Effector CD8-positive, alpha-beta T cell (primary cell): ENCODE measurements at places on chromosomes 11 and 22.

GRCh38 chr11:13207665-13208594 lies 69.7 kb upstream of the BMAL1 start:
- no peak for DNase-seq

- DNase-seq = no peak
Measured at GRCh38 chr11:62921573-62922188, 518 bp upstream of the CHRM1 start.

GRCh38 chr11:94120946-94121345 lies 7.7 kb upstream of the PANX1 start:
- no peak for DNase-seq

DNA sequence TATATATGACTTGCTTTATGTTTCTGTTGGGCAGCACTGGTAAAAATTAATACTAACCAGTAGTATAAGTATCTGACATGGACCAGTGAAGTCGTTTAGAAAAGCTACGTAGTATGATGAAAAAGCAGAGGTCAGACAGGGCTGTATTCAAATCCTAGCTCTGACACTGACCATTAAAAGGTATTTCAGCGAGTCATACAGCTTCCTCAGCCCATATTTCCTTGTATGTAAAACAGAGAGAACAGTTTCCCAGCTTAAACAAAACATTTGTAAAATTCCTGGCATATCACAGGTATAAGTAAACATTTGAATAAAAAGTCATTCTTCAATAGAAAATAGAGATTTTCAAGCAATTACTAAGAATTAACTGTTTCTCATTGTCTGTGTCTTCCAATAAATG lies 4.2 kb downstream of the NOX4 start:
- DNase-seq = no peak

- no peak for DNase-seq
Measured at GRCh38 chr11:76388408-76388807, 7.3 kb downstream of the GVQW3 start.

DNA sequence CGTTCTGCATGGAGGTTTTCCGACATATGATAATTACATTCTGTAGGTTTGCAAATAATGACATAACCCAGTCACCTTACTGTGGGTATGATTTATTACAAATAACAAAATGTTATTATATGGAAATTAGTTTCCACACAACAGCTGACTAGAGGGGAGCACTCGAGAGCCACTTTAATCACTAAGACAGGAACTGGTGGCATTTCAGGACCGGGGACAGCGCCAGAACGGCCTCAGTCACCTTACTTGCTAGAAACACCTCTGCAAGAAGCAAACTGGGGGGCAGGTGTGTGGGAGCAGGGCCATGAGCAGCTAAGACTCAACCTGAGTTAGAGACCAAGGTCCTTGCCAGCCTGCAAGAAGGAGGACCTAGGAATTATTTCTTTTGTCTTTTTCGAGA lies 199.9 kb downstream of the DSCAML1 start:
- DNase-seq = no peak

DNA sequence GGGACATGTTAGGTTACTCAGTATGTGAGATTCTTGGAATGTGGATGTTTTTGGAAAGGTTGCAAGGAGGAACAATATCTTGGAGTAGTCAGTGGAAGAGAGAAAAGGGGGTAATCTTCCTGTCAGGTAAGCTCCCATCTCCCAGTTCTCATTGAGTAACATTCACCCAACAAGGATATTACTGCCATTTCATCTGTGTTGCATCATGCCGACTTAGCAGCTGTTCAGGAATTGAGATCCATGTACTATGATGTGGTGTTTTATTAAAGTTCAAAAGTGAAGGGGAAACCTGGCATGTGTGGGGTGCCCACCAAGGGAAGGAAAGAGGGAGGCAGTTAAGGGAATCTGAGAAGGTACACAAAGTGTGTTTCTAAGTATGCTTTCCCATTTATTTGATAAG lies 58.4 kb upstream of the RASSF10 start:
- DNase-seq = no peak

GRCh38 chr22:24325105-24325757 lies 54.6 kb downstream of the SPECC1L start:
- DNase-seq = no peak

DNA sequence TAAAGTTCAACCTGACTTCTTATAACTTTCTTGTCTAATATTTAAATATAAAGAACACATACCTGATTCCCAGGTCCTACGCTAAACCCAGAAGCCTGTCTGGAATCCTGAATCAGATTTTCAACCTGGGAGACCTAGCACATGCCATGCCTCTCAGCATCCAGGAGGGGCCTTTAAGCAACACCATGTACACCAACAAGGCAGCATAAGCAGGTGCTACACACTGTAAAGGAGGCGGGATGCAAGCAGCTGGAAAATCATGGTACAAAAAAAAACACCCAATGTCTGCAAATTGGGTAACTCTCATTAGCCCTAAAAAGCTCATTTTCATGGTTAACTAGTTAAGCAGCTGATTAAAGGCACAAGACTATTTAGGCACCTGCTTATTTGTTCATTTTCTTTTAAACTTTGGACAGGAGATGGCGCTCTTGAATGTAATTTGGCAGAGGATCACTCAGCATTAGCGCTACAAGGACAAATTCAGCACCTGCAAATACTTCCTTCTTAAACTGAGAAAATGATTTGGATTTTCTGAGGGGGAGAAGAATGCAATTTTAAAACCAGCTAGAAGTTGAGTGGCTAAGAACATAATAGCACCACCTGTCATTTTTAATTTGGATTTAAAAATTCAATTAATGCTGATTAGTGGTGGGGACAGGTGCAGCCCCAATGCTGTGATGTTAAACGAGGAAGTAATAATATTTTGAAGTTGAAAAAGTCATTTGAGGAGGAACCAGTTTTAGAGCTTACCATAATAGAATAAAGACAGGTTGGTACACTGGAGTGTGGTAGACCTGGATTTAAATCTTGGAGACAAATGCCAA lies 104.0 kb downstream of the FAR1 start:
- DNase-seq = no peak

DNA sequence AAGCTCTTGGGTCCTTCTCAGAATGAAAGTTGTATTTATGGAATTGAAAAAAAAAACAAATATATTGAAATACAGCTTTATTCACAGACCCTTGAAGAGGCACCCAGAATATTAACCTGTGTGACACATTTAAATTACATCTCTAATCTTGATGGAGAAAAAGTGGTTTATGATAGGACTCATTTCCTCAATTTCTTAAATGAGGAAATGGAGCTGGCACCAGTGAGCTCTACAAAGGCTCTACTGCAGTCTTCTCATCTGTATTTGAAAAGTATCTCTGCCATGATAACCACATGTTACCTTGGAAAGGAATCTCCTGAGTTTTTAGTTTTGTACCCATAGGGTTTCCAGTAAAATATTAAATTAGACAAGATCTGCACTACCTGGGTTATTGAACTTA lies 186.5 kb downstream of the HIPK3 start:
- DNase-seq = no peak

GRCh38 chr11:120173807-120174206 lies 35.9 kb upstream of the TRIM29 start:
- no peak for DNase-seq

DNA sequence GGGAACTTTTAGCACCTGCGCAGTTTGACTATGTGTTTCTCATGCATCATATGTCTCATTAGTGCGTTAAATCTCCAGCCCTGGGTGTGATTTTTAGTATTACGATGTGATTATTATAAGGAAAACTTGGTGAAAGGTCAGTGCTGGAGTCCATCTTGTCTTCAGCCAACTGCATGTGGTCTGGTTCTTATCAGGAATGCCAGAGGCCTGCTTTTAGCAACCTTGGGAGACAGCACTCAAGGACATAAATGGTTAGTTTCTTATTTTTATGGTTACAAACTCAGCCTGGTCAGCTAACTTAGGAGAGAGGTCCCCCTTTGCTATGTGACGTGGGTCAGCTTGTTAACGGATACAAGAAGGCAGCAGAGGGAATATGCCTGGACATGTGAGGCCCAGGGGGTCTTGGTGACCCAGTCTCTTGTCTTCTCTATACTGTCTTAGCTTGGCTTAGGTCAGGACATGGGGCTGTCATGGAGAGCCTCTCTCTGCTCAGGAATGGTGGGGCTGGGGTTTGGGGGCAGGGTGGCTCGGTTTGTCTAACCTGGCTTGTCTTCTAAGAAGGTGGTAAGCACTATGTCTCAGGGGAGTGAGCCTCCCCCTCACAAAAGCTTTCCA lies 21.5 kb downstream of the KCTD21 start:
- no peak for DNase-seq

- DNase-seq = no peak
Measured at GRCh38 chr22:24875862-24876506, 70.0 kb downstream of the SGSM1 start.

DNA sequence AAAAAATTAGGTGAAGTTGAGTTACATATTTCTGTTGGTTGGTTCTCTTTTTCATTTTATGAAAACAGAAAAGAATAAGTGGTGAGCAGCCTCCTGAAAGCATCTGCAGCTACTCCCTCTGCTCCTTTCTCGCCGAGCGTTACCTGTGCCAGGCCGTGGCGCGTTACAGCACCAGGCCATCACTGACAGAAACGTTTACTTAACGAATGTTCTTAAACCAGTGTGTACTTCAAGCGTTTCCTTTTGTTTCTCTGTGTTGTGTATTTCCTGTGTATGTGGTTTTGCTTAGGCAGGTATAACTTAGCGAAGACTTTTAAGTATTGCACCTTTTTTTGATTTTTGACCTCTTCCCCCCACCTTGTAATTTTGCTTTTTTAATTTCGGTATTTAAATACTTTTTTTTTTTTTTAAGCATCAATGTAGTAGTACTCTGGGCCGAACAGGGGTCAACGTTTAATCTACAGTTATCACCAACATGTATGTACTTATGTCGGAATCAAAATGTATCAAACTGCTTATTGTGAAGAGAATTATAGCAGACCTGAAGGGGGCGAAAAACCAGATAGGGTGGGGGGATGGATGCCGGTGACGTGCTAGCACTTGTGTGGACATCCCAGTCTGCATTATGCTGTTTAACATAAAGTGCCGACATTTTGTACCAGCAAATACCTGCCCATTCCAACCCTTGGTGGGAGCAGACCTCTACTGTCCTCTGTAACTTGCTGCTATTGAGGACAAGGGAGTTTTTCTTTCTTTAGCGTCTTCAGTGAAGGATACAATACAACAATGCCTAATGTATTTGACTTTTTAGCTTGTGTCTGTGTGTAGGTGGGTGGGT lies 21.6 kb upstream of the ADSL start:
- DNase-seq = no peak

DNA sequence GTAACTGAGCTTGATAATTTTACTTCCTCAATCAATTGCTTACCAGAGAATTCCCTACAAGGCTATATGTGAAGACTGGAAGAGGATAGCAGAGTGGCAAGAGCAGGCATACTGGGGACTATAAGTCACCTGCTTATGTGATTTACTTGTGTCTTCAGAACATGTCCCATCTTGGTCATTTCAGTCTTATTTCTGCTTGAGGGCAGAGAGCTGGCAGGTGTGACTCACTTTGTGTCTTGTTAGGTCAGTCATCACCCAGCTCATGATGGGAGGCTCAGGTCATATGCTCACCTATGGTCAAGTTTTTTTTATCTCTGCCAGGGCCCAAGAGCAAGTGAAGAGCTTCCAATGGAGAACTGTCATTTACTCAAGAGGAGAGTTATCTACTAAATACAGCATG lies 6.2 kb downstream of the SRSF8 start:
- no peak for DNase-seq

DNA sequence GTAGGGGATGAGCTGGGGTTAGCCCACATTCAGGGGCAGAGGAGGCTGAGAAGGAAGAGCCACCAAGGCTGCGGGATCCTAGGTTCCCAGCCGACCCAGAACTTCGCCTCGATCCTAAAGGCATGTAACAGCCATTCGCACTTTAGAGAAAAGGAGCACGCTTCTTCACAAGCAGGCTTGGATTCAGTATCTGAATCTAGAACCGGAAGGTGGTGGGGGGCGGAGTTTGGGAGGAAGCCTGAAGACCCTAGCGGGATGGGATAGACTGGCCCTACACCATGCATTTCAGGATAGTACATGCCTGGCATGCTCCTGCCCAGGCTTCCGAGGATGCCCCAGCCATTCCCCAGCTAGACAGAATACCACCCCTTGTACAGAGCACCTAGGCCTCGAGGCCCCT lies 4.4 kb downstream of the SCARF2 start:
- DNase-seq = no peak

- DNase-seq = no peak
Measured at GRCh38 chr11:108125096-108125495, 3.7 kb downstream of the ACAT1 start.

- DNase-seq = no peak
Measured at GRCh38 chr11:128271401-128271800, 316.0 kb downstream of the ETS1 start.

DNA sequence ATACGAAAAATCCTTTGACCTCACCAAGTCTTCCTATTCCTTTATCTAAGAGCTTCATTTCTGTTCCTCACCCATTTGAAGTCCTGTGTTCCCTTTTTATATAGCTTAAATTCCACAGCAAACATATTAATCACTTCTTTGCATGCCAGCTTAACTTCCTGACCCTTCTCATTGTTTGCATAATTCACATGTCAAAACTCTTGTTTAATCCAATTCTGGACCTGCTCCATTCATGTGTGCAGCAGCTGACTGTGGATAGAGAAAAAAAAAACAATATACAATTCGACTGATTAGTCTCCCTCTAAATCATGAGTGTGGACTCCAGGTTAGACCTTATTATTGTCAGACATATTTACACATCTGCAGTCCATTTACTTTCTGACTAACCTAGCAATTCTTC lies 991.2 kb upstream of the TENM4 start:
- no peak for DNase-seq

GRCh38 chr11:128727320-128727719 lies 33.4 kb downstream of the FLI1 start:
- no peak for DNase-seq

DNA sequence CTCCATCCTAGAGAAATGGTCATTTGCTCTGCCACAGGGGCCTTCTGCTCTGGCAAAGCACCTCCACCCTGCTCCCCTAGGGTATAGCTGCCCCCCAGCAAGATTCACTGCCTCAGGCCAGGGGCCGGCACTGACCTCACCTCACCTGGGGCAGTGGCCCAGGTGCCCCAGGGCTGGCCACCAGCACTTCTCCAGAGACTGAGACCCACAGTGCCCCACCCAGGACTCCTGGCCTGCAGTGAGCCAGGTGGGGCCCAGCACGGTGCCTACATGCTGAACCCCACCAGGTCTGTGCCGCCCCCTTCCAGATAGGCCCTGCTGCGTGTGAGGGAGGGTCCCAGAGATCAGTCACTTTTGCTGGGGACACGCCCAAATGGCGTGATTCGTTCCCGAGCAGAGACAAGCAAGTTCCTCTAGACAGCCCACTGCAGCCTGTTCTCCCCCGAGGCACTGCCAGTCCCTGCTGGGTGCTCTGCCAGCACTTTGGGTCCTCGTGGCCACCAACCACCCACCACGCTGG lies 10.8 kb downstream of the GNB1L start:
- DNase-seq = no peak

GRCh38 chr11:7543302-7543701 lies 29.5 kb downstream of the PPFIBP2 start:
- DNase-seq = no peak
